ENCODE measurements at places on chromosomes 1 and 21.

GRCh38 chr1:215345766-215346165 lies 221.3 kb upstream of the KCTD3 start:
- DNase-seq: no peak

DNA sequence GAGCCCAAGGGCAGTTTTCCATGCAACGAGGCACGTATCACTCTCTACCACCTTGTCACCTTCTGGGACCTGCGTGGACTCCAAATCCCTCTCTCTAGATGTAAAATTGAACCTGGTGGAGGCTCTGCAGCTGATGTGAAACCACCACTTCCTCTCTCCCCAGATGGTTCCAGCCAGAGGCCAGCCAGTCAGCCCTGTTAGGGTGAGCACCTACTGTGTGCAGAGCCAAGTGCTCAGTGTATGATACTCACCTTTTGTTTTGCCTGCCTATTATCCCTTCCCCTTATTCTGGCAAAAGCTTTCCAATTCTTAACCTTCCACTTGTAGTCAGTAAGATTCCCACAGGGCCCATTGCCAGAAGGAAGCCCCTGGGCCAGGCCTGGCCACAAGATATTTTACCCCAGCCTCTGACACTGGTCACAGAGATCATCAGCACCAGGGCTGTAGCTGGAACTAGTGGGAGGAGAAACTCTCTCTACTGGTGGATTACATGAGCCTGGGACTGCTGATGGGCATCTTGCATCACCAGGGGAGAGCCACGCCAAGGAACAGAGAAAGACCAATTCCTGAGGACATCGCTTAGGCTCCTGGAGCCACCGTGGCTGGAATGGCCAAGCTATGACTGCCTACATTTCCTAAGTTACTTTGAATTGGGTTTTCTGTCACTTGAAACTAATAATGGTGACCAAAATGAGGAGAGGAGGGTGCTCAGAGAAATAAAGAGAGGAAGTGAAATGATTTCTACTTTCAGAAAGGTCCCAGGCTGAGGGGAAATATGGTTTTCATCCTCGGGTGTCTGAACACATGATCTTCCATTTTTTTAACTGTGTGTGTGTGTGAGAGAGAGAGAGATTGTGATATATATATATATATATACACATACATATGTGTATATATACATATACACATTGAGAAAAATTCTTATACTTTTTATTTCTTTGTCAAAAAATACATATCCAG lies 26.6 kb upstream of the RD3 start:
- DNase-seq: no peak

DNA sequence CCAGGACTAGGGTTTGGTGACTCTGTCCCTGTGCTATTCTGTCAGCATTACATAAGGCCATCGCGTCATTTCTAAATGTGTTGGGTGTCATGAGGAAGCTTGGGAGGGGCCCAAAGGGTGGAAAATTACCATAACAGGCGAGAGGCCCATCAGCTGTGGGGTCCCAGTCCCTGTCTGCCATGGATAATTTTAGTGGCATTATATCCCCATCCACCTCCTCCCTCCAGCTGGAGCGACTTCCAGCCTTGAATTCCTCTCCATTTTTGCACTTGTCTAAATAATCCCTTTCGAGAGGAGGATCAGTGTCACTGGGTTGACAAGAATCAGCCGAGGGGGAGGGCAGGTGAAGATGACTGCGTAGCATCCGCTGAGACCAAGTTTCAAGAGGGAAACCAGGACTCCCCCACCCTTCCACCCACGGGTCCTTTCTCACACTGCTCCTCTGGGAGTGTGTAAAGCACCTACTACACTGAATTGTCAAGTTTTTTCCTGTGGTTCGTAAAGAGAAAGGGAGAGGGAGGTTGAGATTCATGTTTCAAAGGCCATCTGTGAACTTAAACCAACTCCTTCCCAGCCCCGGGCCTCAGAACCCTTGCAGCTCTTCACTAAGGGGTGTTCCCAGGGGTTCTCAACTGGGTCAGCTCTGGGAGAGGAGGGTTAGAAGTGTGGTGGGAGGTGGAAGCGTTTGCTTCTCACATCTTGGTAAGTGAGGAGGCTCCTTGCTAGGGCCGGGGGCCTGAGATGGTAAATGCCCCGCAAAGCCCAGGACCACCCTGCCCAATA lies 29.2 kb downstream of the VASH2 start:
- DNase-seq: no peak

DNA sequence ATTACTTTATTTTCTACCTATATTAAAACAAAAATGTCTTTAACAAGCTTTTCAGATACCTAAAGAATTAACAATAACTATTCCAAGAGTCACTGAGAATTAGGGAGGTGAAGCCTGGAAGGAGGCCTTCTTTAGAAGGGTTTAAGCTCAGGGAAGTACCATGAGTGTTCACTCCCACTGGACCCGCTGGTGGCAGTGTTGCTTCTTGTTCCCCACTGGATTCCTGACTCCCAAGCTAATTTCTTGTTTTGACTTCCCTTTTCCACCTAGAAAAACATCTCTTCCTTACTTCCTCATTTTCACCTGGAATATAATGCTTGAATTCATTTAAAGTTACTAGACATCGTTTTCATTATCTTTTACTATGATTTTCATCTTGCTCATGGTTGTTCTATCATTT lies 264.2 kb downstream of the HMCN1 start:
- no peak for DNase-seq

- no peak for DNase-seq
These were observed 263.0 kb upstream of the NCAM2 start for GRCh38 chr21:20735257-20735656.
